ENCODE measurements at places on chromosomes 13 and 19.
A peak's percentile ranks its signal among the peaks of the same experiment; 100 is the strongest.

DNA sequence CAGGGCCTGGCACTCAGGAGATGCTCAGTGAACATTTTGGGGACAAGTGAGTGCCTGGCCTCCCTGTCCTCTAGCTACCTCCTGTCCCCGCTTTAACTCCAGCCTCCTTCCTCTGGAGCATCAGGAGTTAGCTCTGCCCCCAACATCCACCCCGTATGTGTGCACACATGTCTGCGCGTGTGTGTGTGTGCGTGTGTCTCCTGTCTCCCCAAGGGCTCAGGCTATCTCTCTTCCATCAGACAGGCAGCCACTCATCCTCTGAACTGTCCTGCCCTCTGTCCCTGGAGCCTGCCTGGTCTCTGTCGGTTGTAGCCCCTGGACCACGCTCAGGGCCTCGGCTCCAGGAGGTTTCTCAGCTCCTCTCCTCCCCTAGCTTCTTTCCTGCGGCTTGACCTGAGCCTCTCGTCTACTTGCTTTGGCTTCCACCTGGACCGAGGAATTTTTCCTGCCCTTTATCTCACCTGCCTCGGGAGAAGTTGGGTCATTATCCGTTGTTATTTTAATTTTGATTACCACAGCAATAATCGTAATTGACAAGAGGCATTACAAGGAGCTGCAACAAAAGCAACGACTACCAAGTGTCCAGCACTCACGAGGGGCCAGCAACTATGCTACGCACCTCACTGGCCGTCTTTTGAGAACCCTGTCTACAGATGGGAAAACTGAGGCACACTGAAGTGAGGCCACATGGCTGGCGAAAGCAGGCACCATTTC lies 32.0 kb upstream of the ASF1B start:
- H3K27ac ChIP-seq: peak overlapping the region; percentile 48
- no peak for DNase-seq
- H3K4me3 ChIP-seq: no peak overlapping the region
- H3K4me1 ChIP-seq: peaks cover 21% of the 10 kb centered on the region
- peaks cover 26% of the 10 kb centered on the region for H3K27me3 ChIP-seq
- no peaks in the 10 kb centered on the region for H3K36me3 ChIP-seq

DNA sequence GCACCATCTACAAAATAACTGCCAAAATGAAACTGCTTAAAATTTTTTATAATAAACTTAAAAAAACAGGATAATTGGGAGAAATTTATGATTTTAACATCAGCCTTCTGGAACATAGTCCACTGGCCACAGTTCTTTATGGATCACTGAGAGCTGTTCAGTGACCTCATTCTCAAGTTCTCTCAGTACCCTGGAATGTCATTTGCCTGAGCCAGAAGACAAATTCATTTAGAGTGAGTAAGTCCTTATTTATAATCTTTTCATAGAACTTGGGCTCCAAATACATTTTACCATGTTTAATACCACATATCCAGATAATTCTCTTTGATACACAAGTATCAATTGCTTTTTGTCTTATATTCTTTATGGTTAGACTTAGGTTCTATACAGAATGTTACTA lies 87.6 kb downstream of the CAB39L start:
- no peak overlapping the region for H3K4me3 ChIP-seq
- H3K27me3 ChIP-seq: no peaks in the 10 kb centered on the region
- H3K4me1 ChIP-seq: no peaks in the 10 kb centered on the region

GRCh38 chr13:94696171-94696570 lies 16.2 kb downstream of the SOX21 start:
- H3K27ac ChIP-seq: no peak overlapping the region
- DNase-seq: no peak
- H3K36me3 ChIP-seq: no peaks in the 10 kb centered on the region
- no peaks in the 10 kb centered on the region for H3K4me1 ChIP-seq

DNA sequence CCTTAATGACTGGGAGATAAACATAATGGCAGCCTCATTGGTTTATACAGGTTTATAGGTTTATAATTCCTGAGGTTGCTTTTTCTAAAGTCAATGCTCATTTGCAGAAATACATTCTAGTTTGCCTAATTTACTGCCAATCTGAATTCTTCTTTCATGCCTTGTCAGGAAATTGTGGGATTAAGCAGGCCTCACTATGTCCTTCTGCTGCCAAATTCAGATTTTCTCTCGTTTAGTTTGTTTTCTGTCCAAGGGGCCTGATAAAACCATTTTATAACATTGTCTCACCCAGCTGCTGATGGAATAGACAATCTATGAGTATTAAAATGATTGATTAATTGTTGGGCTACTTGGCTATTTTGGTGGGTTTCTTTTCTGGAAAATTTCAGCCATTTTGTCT lies 42.4 kb upstream of the OBI1 start:
- H3K4me1 ChIP-seq: no peaks in the 10 kb centered on the region
- no peak for DNase-seq
- no peak overlapping the region for H3K4me3 ChIP-seq
- no peaks in the 10 kb centered on the region for H3K36me3 ChIP-seq

- no peaks in the 10 kb centered on the region for H3K27me3 ChIP-seq
- no peak overlapping the region for H3K27ac ChIP-seq
- no peaks in the 10 kb centered on the region for H3K36me3 ChIP-seq
Observed at GRCh38 chr19:55468054-55468393, 3.5 kb upstream of the C19orf85 start.

DNA sequence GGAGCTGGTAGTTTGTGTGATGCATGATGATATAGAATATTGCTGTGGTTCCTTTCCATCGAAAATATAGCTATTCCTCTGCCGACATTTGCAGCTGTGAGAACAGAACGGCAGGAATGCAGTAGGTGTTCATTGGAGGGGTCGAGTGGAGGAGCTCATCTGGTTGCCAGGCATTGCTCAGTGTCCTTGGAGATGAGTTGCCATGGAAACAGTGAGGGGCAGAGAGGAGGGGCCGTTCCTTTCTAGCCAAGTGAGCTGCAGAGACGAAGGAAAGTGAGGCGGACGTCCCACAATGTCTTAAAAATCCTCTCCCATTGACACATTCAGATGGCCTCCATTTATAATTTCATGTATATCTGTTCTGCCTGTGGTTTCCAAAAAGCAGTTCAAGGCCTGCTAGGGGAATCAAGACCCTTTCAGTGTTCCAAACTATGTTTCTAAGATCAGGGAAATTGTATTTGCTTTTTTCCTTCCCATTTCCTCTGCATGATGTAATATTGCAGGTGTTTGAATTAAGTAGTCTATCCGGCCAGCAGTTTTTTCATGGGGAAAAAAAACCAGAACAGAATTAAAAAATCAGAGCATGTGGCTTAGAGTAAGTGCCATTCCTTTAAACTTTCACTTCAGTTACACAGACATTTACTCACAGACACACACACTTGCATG lies 41.2 kb upstream of the ZNF835 start:
- no peaks in the 10 kb centered on the region for H3K4me1 ChIP-seq
- no peaks in the 10 kb centered on the region for H3K36me3 ChIP-seq
- H3K27ac ChIP-seq: no peak overlapping the region
- H3K4me3 ChIP-seq: no peak overlapping the region
- DNase-seq: no peak

DNA sequence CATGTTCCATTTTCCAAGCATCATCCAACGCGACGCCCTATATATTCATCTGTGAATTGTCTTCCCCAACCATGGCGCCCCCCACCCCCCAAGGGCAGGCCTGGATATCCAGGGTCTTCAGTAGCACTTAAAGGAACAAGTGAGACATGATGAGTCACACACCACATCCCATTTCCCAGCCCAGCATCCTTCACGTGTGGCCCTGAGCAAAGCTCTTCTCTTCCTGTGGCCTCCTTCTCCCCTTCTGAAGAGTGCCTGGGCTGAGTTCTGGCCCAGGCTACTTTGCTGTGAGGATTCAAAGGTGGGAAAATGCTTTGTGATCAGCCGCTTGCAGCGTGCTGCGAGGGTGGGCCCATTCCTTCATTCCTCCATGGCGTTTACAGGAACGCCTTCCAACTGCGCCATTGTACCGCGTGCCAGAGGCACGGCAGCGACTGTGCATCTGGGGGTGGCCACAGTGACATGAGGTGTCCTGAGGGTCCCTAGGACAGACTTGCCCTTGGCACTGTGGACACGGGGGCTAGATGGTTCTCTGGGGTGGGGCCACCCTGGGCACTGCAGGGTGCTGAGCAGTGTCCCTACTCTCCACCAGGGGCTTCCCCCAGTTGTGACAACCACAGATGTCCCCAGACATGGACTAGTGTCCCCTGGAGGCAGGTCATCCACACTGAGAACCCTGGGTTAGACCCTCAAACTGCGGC lies 11.7 kb downstream of the PLIN4 start:
- peaks cover 45% of the 10 kb centered on the region for H3K36me3 ChIP-seq
- H3K27ac ChIP-seq: no peak overlapping the region
- H3K4me1 ChIP-seq: no peaks in the 10 kb centered on the region
- H3K4me3 ChIP-seq: no peak overlapping the region

DNA sequence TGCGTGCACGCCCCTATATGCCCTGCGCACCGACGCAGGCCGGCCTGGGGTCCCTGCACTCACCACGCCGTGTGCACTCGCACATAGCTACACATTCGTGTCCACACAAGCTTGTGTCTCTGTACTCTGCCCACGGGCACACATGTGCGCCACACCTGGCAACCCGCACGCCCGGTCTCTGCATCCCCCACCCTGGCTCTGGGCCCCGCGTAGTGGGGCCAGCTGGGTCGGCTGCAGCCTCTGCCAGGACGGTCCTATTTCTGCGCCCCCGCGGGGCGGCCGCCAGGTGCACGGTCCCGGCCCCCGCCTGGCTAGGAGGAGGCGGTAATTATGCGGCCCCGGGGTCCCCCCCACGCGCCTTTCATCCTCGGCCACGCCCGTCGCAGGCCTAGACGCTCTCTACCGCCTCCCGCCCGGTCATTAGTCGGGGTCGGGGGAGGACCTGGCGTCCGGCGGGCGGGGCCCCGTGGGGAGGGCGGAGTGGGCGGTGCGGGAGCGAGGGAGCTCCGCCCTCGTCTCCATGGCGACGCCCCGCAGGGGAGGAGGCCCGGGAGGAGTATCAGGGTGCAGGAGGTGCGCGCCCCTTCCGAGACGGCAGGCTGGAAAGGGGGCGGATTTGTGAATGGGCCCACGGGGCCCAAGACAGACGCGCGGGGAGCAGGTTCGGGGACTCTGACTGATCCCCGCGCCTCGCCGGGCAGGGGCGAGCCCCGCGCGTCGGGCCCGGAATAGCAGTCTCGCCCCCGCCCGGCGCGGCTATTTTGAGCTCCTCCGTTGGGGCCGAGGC lies 2.8 kb upstream of the CIRBP start:
- DNase-seq: no peak
- no peaks in the 10 kb centered on the region for H3K27me3 ChIP-seq
- H3K4me3 ChIP-seq: peak overlapping the region; percentile 55

- no peaks in the 10 kb centered on the region for H3K27me3 ChIP-seq
- H3K4me3 ChIP-seq: no peak overlapping the region
- H3K4me1 ChIP-seq: no peaks in the 10 kb centered on the region
- H3K36me3 ChIP-seq: no peaks in the 10 kb centered on the region
Observed at GRCh38 chr19:5154129-5154798, 185.4 kb downstream of the KDM4B start.

DNA sequence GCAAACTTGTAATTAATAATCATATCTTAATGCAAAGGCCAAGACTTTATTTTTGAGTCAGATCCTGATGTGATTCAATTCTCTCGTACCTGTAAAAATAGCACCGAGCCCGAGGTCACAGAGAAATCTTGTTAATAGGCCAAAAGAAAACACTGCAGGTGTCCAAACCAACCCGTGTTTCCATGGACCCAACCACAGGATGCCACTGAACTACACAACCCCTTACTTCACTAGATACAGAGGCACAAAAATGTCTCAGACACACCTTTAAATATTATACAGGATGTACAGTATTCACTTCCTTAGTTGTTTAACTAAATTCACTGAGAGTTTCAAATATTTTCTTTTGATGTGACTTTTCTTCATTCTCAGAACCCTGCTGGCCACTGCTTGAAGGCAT lies 530.9 kb downstream of the MYO16 start:
- H3K27me3 ChIP-seq: no peaks in the 10 kb centered on the region
- H3K27ac ChIP-seq: no peak overlapping the region
- no peaks in the 10 kb centered on the region for H3K36me3 ChIP-seq
- DNase-seq: no peak

DNA sequence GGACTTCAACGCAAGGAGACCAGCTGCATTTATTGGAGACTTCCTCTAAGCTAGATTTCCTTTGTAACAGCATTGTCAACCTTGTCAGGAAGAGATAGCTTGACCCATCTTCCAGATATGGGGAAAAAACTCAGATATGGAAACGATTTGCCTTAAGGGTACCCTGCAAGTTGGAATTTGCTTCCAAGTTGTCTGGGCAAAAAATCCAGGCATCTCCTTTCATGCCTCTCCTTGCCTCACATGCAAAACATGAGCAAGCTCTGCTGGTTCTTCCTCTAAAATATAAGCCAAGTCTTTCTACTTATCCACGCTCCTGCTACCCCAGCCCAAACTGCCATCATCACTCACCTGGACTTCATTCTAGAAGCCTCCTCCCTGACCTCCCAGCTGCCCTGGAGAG lies 6.4 kb upstream of the DNMT1 start:
- H3K36me3 ChIP-seq: no peaks in the 10 kb centered on the region
- H3K27me3 ChIP-seq: no peaks in the 10 kb centered on the region
- DNase-seq: no peak
- no peak overlapping the region for H3K27ac ChIP-seq

- H3K4me1 ChIP-seq: peaks cover 8% of the 10 kb centered on the region
- no peaks in the 10 kb centered on the region for H3K27me3 ChIP-seq
- H3K4me3 ChIP-seq: no peak overlapping the region
- H3K36me3 ChIP-seq: no peaks in the 10 kb centered on the region
Observed at GRCh38 chr13:110045202-110045601, 258.8 kb upstream of the IRS2 start.

DNA sequence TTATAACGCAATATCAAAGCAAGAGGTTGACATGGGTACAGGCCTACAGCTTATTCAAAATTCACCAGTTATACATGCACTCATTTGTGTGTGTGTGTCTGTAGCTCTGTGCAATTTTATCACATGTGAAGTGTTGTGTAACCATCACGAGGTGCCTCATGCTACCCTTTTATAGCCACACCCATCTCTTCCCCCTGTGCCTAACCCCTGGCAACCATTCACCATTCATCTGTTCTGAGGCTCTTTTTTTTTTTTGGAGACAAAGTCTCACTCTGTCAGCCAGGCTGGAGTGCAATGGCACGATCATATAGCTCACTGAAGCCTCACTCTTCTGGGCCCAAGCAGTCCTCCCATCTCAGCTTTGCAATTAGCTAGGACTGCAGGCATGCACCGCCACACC lies 78.4 kb downstream of the DPF1 start:
- H3K27me3 ChIP-seq: no peaks in the 10 kb centered on the region
- no peak overlapping the region for H3K27ac ChIP-seq
- no peaks in the 10 kb centered on the region for H3K36me3 ChIP-seq
- no peak overlapping the region for H3K4me3 ChIP-seq

DNA sequence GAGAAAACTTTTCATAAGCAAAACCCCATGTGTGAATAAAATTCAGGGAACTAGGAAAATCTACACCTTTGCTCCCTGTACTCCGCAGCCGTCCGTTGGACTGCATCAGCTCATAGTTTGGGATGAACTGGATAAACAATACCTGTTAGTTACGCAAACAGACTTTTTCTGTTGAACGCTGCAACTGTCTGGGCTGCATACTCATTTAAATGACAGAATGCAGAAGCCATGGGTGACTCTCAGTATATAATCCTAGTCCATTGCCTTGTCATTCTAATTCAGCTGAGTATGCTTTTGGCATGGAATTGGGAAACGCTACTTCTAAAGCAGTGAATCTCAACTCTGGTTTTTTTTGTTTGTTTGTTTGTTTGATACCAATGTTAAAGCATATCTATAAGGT lies 151.6 kb downstream of the SLITRK1 start:
- H3K27ac ChIP-seq: no peak overlapping the region
- no peaks in the 10 kb centered on the region for H3K36me3 ChIP-seq
- DNase-seq: no peak
- no peaks in the 10 kb centered on the region for H3K4me1 ChIP-seq

- no peaks in the 10 kb centered on the region for H3K36me3 ChIP-seq
- no peak overlapping the region for H3K27ac ChIP-seq
- no peak overlapping the region for H3K4me3 ChIP-seq
Observed at GRCh38 chr19:42088471-42089190, 12.7 kb downstream of the ZNF574 start.

Measured in left lung (tissue), 14 donors.